GM23248 (cell line): ENCODE measurements at places on chromosomes 2 and 18.

DNA sequence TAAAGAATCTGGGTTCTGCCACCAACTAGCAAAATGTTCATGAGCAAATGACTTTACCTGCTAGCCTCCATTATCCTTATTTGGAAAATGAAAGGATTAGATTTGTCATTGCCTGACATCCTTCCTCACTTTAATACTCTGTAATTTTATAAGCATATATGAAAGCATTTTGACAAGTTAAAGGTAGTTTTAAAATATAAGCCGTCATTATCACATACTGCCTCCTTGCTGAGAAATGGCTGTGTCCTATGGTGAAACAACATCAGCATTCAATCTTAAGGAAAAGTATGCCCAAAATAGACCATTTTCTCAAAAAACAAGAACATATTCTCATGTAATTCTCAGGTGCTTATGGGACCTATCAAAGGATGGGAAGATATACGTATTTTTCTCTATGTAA is 461.2 kb downstream of the SUCLG1 start:
- DNase-seq, result no peak

DNA sequence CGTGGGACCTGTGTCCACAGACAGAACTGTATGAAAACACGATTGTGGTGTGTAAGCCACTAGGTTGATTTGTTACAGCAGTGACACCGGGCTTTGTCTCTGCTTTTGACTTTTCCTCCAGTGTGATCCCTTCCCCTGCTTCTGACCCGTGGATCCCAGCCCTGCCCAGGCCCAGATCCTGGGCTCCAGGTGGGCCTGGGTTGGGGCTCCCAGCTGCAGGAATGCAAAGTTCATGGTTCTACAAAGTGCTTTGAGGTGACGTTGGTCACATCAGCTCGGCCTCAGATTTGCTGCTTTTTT is 26.8 kb downstream of the HPCAL1 start:
- DNase-seq, result no peak

DNA sequence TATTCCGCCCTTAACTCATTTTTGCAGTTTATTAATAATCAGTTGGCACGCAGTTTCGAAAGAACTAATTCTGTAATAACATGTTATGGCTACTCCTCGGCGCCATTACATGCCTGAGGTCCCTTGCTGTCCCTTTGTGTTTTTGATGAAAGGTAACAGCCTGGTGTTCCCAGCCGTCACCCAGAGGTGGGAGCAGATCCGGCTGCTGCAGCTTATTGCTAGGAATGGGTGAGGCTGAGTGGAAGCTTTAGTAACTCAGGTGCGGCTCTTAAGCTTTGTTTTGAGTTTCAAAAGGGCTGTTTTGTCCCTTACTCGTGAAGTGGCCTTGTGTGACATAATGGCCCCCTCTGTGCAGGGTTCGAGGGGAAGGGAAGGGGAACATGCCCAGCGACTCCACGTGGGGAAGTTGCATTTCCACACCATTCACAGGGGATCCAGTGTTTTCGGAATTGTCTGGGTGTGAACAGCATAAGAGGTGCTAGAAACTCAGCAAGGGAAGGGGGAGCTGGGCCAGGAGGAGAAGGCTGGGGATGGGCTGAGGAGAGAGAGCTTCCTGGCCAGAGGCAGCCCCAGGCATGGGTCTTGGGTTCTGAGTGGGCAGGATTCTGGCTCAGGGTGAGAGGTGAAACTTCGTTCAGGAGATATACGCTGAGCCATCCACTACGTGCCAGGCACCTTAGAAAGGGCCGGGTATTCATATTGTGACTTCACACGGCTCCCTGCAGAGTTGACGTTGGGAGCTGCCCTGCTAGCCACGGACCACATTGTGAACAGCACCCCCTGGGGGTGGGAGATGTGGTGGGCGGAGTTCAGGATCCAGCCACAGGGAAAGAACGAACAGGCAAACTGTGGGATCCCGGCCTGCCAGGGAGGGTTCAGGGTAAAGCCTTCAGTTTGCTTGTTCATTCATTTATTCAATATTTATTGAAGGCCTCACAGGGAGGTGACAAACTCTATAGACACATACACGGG is 84.4 kb downstream of the TGOLN2 start:
- peak; percentile 20 for DNase-seq

DNA sequence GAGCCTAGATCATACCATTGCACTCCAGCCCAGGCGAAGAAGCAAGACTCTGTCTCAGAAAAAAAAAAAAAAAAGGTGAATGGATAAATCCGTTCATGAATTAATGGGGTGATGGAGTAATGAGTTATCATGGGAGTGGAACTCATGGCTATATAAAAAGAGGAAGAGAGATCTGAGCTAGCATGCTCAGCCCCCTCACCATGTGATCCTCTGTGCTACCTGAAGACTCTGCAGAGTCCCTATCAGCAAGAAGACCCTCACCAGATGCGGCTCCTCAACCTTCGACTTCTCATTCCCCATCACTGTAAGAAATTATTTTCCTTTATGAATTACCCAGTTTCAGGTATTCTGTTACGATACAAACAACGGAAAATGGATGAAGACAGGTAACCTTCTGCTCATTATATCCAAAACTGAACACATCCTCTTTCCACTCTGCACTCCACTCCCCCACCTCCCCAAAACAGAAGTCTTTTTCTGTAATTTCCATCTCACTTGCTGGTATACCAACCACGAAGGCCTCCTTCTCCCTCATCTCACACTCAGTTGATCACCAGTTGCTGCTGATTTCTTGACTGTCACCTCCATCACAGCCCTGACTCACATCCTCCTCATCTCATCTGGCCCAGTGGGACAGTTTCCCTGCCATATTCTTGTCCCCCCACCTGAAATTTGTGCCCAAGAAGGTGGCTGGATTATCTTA is 8.8 kb downstream of the RETREG2 start:
- no peak for DNase-seq

- DNase-seq, result no peak
These were observed 7.8 kb upstream of the FSHR start for GRCh38 chr2:49162151-49162550.

- no peak for DNase-seq
These were observed 61.4 kb downstream of the SMAD7 start for GRCh38 chr18:48889115-48889941.

GRCh38 chr2:54176577-54176976 is 61.2 kb downstream of the ACYP2 start:
- peak; percentile 66 for DNase-seq

- peak; percentile 59 for DNase-seq
These were observed 678 bp upstream of the OTX1 start for GRCh38 chr2:63049970-63050333.
